ENCODE measurements at places on chromosomes 5 and 9.

- DNase-seq, result no peak
Measured at GRCh38 chr5:144691936-144692335, 521.3 kb downstream of the KCTD16 start.

DNA sequence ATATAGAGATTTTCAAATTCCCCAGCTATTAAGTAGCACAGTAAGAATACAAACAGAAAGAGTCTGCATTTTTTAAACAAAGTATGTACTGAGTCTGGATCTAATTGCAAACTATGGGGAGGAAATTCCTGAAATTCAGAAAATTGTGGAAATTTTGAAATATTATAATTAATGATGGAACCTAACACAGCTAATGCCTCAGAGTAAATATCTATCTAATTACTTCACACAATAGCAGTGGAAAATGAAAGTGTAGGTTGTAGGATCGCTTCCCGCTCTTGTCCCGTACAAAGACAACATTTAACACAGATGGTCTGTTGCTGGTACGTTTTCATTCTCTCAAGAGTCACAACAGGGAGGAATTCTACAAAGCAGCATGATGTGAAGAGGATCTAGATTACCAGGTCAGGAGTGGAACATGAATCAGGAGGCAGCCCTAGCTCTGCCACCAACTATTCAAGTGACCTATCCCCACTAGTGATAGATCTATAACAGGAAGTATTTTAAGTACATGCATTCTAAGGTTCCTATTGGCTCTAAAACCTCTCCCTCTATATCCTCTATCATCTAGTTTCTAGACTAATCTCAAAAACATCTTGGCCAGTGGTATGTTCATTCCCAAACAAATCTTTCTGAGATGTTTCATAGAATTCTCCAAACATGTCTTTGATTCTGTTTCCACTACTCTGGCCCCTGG is 58.9 kb upstream of the GRAMD2B start:
- DNase-seq, result no peak

DNA sequence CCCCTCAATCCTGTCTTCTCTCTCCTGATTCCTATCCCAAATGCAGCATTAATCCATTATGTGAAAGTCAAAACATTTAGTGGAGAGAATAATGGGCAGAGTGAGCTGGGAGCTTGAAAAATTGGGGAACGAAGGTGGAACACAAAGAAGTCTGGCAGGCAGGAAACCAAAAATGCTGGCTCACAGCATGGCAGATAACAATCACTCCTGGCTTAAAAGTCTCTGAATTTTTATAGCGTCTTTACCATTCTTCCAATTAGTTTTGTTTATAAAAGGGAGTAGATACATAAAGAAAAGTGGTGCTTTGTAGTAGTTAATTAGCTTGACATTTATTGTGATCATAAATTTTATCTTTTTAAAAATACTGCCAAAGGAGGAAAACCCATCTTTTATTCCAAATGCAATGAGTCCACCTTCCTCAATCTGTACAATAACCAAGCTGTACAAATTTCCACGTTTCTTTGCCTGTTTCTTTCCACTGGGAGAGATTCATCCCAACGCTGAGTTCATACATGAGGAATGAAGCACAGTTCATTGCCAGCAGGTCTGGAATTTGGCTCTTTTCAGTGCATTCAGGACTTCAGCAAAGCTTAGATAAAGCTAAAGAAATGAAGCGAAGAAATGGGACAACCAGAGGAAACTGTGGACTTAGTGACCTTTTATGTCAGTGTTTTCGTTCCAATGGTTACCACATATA is 174.7 kb downstream of the HMHB1 start:
- no peak for DNase-seq

DNA sequence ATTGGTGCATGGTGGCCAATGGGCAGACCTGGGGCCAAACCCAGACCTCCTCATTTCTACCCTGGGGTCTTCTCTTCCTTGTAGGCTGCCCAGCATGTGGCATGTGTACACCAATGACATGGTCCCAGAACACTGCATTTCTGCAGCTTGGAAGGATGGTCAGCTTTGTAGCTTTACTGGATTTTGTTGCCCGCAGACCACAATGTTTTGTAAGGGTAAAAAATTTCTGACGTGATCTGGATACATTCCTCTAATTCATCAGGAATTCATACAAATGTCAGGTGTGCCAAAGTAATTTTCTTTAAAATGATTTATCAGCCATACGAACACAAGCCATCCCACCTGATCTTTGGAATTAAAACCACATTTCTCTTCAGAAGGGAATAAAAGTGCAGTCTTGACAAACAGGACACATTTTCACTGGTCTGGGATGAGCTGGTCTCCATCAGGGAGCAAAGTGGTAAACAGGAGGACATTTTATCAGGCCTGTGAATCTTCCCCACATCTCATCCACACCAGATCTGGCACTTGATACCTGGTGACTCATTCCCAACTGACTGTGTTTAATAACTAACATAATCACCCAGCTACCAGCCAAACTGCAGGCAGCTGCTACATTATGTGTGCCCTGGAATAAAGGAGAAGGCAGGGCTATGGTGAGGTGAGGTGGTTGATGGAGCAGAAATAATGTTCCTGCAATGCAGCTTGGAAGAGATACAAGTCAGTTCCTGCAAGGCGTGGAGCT is 103.9 kb downstream of the SPOCK1 start:
- DNase-seq, result no peak

- DNase-seq, result no peak
Measured at GRCh38 chr9:70052768-70053167, 9.1 kb downstream of the MAMDC2 start.

DNA sequence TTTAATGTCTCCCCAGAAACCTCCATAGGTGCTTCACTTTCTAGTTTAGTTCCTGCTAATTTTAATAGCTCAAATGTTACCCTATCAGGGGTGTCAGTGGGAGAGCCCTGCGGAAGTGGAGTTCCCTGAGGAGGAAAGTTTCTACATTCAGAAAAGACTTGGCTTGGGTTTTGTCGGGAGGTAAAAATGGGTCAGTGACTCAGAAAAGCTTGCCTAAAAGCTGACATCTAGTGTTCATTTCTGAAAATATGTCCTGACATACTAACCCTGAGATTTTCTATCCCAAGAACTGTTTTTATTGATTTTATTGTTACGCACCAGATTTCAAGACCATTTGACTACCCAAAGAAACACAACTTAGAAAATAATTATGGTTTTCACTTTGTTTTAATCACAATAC is 40.9 kb upstream of the GLDC start:
- no peak for DNase-seq
